ENCODE measurements at places on chromosomes 3 and 15. TPM values are rescaled to one million over a fixed set of nuclear protein-coding genes. Genes with fewer than 3 reads are reported as not detected.

GRCh38 chr3:129650256-129650872 lies 43.9 kb upstream of the PLXND1 start:
- H3K36me3 ChIP-seq: no peaks in the 10 kb centered on the region
- DNase-seq: peak; percentile 78
- H3K4me1 ChIP-seq: peaks cover 2% of the 10 kb centered on the region
- H3K4me3 ChIP-seq: no peak overlapping the region
- peaks cover 5% of the 10 kb centered on the region for H3K27me3 ChIP-seq

DNA sequence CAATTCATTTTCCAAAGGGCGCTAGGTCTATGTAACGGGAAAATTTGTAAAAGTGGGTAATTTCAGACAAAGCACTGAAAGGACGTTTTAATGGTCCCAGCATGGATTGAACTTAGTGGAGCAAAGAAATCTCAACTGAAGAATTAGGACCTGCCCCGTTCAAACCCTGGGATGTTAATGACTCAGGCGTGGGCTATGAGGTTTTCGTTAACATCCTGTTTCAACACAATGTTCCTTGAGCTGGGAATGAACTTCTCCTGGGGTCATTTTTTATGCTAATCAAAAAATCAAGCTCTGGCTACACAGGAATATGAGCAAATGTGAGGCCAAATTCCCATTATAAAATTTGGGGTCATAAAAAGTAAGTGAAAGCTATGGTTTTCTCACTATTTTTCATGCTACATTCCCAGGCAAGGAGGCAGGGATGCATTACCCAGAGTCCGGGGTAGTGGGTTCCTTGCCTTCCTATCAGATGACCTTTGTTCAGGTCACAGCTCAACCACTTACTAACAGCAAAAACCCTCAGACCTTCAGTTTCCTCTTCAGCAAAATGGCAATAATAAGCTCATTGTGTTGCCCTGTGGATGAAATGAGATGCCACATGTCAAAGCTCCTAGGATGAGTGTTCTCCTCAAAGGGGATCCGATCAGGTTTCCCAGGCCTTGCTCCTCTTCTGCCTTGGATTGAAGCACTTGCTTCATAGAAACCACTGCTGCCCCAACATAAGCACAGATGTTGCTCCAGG lies 271.4 kb downstream of the ARRDC4 start:
- no peak overlapping the region for H3K4me3 ChIP-seq
- H3K27me3 ChIP-seq: no peaks in the 10 kb centered on the region
- H3K27ac ChIP-seq: no peak overlapping the region
- H3K36me3 ChIP-seq: no peaks in the 10 kb centered on the region

DNA sequence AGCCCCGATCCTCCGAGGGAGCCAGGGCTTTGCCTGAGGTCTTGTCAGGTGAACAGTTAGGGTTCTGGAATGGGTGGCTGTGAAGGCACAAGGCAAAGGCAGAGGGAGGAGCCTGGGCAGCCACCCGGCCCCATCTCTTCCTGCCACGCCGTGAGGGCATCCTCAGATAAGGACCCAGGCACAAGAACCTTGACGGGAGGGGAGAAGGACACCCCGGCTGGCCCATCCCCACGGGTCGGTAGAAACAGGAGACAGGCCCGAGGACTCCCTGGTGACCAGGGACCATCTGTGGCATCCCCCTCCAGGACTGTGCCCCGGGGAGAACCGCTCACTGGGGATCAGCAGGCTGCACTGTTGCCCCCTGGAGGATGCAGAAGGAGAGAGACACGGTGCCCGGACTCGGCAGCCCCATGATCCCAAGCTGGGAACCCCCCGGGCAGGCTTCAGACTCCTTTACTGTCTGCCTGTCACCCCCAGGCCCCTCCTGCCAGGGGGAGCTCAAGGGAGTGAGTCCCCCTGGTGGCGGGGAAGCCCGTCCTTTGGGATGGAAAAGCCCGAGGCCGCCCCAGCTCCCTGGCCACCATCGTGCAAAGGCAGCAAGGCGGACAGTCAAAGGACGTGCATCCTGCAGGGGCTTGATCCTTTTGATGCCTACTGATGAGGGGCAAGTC lies 12.3 kb upstream of the PCSK6 start:
- peaks cover 53% of the 10 kb centered on the region for H3K27me3 ChIP-seq
- no peak overlapping the region for H3K4me3 ChIP-seq
- H3K4me1 ChIP-seq: peaks cover 29% of the 10 kb centered on the region
- H3K27ac ChIP-seq: no peak overlapping the region
- peak; percentile 53 for DNase-seq

Gene ZIC1
- not detected for total RNA-seq

DNA sequence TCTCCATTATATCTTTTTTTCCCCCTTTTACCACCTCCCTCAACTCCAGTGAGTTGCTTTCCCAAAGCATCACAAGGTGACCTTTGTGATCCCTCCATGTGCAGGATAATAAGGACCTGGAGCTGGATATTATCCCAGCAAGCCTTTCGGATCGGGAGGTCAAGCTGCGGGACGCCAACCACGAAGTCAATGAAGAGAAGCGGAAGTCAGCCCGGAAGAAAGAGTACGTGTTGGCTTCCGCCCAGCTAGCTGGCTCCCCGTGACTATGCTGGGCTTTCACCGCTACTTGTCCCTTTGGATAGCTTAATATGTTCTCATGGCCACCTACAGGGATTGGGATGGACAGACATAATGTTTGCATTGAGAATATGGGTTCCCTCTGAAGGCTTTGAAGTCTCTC lies 273.7 kb upstream of the UMPS start:
- no peaks in the 10 kb centered on the region for H3K4me1 ChIP-seq
- no peak overlapping the region for H3K4me3 ChIP-seq
- no peak for DNase-seq
- no peak overlapping the region for H3K27ac ChIP-seq
- peaks cover 38% of the 10 kb centered on the region for H3K27me3 ChIP-seq
- no peaks in the 10 kb centered on the region for H3K36me3 ChIP-seq
